Activated T-helper 1 cell treated with Interleukin-2 at 50 U/mL for 16 hours (primary cell): ENCODE measurements at places on chromosomes 13 and 19.

GRCh38 chr13:68550330-68550729 is 1320.2 kb upstream of the PCDH9 start:
- no peak for DNase-seq

DNA sequence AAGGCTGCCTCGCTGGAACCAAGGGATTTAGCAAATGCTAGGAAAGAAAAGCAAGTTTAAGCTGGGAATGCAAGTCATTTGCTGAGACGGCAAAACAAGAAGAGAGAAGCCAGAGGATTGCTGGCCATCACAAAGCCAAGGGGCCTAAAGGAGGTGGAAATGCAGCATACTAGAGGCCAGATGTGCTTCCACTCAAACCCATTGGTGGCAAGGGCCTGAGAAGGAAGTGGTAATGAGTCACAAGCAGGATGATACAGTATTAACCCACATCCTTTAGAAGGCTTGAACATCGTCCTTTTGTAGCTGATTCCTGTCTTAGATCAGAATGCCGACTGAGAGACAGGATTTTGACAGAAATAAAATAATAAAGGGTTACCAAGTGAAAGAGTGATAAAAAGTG is 68.2 kb downstream of the ITGBL1 start:
- DNase-seq: no peak

DNA sequence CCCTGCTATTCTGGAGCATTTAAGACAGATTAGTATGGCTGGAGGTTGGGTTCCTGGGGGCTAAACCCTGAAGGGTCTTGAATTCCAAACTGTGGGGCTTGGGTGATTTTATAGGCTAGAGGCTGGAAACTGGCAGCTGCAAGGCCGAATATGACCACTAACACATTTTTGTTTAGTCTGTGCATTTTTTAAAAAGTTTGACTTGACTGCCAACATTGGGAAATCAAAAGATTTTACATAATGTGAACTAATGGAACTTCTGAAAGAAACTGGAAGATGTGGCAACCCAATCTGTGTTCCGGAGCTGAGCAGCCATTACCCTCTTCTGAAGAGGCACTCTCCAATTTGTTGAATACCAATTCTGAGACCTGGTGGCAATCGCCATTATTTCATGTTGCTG is 5.1 kb downstream of the ZNF784 start:
- DNase-seq: no peak

GRCh38 chr19:34230820-34231219 is 23.5 kb upstream of the GARRE1 start:
- DNase-seq: no peak

DNA sequence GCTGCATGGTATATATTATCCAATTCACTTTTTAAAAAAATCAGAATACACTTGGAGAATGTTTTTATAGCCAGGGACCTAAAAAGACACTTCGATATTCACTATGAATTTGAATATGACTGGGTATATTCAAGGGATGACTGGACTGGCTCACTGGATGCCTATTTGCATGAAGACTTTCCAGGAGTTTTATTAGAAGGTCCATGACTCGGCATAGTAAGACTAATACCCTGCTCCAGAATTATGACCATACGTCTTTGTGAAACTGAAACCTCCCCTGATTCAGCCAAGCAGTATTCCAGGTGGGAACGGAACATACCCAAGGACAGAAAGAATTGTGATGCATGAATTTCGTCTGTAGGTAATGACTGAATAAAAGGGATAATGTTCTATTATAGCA is 3.9 kb upstream of the FAM216B start:
- DNase-seq: no peak

DNA sequence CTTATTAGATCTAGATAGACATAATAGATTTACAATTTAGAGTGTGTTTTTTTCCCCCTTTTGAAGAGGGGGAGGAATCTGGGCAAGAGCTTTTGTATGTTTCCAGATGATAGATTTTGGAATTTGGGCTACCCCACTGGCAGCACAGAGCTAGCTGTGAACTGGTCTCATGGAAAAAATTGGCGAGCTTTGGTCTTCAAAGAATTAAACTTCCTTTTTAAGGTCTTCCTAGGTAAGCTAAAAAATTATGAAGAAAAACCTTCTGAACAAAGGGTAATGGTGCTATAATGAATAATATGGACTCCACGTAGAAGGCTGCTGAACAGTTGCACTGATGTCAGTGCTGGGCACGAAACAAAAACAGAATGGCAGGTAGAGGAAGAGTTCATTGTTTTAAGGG is 109.3 kb downstream of the ZIC5 start:
- DNase-seq: no peak
